Muscle of arm (tissue), 14 donors: ENCODE measurements at places on chromosomes 16 and 17. TPM values are rescaled to one million over a fixed set of nuclear protein-coding genes. Genes with fewer than 3 reads are reported as not detected.

DNA sequence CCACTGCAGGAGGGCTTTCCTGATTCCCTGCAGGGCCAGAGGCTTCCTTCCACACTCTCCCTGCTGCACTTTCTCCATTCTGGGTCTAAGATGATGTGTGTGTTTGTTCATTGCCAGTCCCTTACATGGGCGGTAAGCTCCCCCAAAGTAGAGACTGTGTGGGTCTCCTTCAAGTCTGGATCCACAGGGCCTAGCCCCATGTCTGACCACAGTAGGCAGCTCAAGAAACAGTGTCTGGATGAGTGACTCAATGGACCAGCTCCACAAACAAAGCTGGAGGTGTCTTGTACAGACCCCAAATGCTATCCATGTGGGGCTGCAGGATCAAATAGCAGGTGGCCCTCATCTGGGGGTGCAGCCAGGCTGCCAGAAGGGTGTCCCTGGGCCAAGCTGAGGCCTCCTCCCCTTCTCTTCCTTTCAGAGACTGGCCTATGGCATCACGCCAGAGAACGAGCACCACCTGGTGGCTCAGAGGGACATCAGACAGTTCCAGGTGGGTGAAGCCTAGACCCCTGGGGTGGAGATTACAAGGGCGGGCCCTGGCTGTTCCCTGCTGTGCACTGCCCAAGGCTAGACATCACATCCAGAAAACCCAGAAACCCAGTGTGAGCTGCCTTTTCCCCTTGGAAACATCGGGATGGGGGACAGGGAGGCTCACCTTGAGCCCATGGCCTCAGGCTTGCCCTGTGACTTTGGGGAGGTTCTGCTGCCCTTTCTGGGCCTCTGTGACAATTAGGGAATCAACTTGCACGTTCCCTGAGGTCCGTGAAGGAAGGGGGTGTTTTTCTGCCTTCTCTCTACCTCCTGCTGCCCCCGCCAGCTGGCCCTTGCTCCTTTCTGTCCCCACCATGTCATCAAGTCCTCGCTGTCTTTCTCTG is 45.9 kb downstream of the SLC6A2 start:
- DNase-seq: peak; percentile 24

GRCh38 chr16:49563666-49564065 is 190.1 kb downstream of the C16orf78 start:
- no peak for DNase-seq

The RCVRN gene
- 0.07 TPM for polyA plus RNA-seq

DNA sequence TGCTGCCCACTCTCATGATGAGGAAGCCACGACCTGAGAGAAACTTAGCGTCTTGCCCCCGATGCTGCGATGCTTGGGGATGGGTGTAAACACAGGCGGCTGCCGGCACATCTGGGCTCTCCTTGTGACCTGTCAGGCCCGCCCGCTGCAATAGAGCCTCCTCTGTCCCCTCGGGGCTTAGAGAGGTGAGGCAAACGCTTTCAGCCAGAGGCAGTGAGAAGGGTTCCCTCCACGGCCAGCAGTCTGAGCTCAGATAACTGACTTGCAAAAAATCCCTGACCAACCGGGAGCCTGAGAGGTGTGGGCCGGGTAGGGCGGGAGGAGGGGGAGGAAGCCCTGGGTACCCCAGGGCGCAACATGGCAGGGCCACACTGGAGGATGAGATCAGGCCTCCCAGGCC is 260.6 kb downstream of the C16orf95 start:
- no peak for DNase-seq

The PDPK1 gene
- not detected for polyA plus RNA-seq

GRCh38 chr16:84735849-84736586 is 36.2 kb downstream of the USP10 start:
- no peak for DNase-seq

DNA sequence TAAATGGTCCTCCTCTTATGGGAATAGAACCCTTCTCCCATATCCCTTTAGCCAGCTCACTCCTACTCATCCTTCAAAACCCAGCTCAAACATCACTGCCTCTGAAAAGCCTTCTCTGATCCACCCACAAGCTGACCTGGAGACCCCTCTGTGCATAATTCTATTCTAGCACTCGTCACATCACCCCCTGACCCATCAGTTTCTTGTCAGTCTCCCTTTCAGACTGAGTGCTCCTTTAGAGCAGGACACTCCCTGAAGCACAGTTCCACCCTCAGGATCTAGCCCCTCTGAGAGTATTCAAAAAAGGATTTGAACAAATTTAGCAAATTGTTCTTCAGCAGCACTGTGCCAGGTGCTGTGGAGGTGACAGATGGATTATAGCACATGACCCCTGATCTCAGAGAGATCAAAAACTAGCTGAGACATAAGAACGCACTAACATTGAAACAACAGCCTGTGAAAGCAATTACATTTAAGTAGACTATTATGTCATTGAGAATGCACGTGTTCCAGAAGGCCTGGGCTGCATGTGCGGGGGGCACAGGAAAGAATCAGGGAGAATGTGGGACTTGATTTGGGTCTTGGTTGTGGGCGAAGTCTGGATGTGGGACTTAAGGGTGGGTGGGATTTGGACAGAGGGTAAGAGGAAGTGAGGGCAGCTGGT is 43.5 kb downstream of the MRPS23 start:
- no peak for DNase-seq

The SKAP1 gene
- 0.31 TPM for polyA plus RNA-seq

DNA sequence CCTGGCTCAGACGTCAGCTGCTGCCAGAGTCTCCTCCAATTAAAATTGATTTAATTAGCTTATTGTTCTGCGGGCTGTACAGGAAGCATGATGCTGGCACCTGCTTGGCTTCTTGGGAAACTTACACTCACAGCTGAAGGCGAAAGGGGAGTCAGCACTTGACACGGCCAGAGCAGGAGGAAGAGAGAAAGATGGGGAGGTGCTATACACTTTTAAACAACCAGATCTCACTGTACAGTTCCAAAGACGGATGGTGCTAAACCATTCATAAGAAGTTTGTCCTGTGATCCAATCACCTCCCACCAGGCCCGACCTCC is 1.4 kb upstream of the PRDM7 start:
- DNase-seq: no peak

The RSPRY1 gene
- 30.7 TPM for polyA plus RNA-seq

The KRT24 gene
- not detected for polyA plus RNA-seq

GRCh38 chr17:64781014-64781756 is 119.1 kb upstream of the SMURF2 start:
- no peak for DNase-seq

DNA sequence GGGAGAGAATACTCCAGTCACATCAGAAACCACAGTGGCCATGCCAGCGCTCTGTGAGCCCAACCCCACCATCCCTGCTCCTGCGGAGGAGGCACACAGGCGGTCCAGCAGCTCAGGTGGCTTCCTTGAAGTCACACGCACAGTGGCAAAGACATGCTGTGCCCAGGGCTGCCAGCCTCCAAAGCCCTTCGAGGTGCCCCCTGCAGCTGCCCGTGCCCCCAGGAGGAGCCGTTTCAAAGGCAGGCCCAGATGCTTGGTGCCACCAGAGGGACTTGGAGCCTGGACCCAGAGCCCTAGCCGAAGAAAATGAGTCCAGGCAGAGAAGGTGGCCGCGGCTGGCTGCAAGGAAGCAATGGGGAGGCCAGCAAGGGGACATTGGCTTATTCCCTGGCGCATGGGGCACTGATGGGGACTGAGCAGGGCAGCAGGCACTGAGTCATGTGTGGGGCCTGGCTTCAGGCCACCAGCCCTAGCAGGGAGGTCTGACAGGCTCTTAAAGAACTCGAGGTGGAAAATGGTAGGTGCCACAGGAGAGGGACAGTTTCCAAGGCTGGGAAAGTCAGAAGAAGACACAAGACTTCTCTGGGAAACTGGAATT is 17.2 kb upstream of the CACNG1 start:
- no peak for DNase-seq

DNA sequence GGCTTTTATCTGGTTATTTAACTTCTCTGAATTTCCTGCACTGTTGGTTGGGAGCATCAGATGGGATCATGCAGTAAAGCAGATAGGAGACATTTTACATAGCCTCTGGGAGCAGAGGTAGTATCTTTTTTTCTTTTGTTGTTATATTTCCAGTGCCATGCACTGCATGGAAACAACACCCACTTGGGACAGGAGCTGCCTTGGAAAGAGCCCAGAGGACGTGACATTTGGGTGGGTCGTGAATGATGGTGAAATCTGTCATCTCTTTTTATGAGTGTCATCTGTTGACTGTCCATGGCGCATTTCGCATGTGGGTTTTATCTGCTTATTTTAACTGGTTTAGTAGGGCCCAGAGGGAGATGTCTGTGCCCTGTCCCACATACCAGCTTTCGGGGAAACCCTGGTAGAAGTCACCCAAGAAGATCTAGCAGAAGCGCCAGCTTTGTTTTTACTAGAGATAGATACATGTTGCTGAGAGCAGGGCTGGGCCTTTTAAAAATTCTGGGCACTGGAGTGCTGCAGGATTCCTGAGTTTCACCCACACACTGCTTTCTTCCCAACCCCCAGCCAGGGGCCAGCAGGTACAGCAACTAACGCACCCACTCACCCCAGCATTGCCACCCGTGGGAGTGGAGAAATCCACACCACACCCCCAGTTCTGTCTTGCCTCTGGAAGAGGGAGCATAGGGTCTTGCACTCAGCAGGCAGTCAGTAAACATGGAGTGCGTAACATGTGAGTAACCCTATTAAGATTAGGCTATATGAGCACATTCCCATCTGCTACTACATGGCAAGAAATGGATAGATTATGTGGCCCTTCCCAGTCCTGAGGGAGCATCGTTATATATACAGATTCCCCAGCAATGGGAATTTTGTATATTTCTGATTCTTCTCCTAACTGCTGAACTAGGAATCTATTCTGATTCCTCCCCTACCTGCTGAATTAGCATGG is 8.4 kb upstream of the TERF2 start:
- DNase-seq: no peak

The ASIC2 gene
- polyA plus RNA-seq: 0.79 TPM

The CDH3 gene
- 0.64 TPM for polyA plus RNA-seq

The ACAP1 gene
- 8.1 TPM for polyA plus RNA-seq

DNA sequence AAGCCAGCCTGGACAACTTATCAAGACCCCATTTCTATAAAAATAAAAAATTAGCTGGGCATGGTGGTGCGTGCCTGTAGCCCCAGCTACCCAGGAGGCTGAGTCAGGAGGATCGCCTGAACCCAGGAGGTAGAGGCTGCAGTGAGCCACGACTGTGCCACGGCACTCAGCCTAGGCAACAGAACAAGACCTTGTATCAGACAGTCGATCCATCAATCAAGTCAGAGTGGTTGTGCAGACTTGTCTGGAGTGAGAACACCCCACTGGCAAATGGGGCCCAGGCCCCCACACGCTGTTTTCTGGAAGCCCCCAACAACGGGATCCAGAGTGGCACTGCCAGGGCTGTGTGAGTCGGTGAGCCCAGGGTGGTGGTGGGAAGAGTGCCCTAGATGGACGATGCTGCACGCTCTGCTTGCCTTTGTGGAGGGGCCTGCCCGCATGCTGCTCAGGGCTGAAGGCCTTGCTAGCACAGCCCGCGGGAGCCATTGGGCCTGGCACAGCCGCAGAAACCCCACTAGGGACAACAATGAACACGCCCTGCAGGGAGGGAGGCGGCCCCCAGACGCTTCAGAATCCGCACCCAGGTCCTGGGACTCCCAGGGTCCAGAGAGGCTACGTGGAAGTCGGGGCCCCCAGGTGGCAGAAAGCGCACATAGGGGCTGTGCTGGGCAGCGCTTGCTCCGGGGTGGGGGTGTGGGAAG is 80.1 kb upstream of the GNG13 start:
- no peak for DNase-seq

The ZNF19 gene
- polyA plus RNA-seq: 2.9 TPM

DNA sequence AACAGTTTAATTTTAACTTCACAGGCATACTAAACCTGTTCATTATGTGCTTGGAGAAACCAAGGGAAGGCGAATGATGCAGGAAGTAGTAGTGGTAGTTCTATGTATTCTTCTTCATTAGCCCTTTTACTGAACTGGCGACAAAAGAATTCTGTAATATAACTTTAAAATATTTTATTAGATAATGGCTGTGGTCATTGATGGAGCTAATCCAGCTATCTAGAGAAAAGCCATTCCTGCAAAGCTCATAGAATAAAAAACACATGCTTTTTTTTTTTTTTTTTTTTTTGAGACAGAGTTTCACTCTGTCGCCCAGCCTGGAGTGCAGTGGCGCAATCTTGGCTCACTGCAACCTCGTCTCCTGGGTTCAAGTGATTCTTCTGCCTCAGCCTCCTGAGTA is 23.5 kb downstream of the TANC2 start:
- DNase-seq: no peak

The ITGB4 gene
- polyA plus RNA-seq: 5.9 TPM

The NFATC2IP gene
- 31.7 TPM for polyA plus RNA-seq

DNA sequence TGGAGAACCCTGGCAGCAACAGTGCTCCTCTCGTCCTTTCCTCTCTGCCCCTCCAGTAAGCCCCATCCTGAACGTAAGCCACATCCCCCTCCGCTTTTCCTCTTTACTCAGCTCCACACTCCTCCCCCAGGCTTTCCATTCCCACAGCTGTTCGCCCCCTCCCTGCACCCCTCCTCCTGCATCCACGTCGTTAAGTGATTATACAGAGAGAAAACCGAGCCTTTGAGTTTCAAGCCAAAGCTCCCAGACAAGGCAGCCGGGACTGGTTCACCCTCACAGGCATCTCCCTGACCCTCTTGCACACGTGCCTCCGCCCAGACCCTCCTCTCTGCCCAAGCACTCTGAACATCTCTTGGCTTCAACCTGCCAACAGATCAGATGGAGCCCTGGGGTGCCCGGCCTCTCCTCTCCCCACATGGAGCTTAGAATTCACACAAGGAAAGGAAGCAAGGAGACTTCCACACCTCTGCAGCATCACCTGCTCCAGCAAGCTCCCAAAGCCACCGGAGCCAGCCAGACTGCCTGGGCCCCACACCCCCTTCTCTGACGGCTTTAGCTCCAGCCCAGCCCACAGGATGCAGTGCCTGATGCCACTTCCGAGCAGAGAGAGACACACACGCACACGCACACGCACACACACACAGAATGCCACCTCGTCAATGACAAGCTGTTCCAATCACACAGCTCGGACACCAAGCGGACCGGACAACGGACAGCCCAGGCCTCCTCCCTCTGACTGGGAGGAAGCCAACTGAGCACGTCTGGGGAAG is 99.9 kb upstream of the CCL2 start:
- DNase-seq: peak; percentile 24

GRCh38 chr16:24845726-24846547 is at the start of gene SLC5A11:
TSS of gene SLC5A11 (plus strand) at chr16:24845963. CDS start at chr16:24858644, 12,681 bp downstream.
- no peak for DNase-seq
